ENCODE measurements at places on chromosomes 16 and 17.

- DNase-seq, result peak; percentile 46
Measured at GRCh38 chr17:17837966-17838962, 1.5 kb upstream of the SREBF1 start.

GRCh38 chr16:87002717-87003413 lies 314.3 kb downstream of the C16orf95 start:
- no peak for DNase-seq

DNA sequence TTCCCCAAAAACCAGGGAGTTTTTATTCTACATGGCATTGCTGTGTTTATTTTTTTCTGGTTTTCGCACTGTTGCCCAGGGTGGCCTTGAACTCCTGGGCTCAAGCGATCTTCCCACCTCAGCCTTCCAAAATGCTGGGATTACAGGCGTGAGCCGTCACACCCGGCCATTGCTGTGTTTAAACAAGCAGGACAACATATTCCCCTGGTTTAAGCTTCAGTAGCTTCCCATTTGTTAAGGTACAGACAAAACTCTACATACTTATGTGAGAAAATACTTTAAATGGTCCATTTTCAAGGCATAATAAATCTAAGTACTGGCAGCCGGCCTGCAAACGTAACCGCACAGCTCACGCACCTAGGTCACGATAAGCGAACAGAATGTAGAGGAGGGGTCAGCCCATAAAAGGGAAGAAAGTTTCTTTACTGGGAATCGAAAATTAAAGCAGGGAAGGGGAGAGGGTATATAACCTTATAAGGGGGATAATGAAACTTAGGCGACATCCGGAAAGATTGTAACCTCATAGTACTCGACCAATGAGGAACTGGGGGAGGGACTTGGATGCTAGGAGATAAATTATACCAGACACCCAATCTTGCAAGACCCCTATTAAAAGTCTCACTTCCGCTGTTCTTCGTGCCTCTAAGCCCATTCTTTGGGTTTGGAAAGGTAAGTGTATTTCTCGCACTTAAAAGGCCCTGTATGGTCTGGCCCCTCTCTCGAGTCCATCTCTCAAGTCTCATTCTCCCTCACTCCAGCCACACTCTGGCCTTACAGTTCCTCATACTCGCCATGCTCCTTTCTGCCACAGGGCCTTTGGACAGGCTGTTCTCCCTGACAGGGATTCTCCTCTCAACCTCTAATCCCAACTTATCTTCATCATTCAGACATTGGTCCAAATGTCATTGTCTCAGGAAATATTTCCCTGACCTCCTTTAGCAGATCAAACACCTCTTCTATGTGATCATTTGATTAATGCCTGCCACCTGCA lies 59.2 kb downstream of the TEX14 start:
- no peak for DNase-seq

DNA sequence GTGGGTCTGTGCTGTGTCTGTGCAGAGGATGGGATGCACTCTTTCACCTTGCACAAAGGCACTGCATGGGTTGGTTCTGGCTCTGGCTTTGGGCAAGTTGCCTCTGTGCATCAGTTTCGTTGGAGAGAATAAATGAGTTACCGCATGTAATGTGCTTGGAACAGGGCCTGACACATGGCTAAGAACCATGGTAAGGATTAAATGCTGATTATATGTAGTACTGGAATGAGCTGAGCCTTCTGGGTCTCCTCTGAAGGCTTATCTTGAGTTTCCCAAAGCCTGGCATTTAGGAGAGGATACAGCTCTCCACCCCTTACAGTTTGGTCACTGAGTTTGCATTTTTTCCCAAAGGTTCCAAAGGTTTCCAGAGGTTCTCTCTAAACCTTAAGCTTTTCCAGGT lies 69.1 kb downstream of the KSR1 start:
- DNase-seq, result no peak

DNA sequence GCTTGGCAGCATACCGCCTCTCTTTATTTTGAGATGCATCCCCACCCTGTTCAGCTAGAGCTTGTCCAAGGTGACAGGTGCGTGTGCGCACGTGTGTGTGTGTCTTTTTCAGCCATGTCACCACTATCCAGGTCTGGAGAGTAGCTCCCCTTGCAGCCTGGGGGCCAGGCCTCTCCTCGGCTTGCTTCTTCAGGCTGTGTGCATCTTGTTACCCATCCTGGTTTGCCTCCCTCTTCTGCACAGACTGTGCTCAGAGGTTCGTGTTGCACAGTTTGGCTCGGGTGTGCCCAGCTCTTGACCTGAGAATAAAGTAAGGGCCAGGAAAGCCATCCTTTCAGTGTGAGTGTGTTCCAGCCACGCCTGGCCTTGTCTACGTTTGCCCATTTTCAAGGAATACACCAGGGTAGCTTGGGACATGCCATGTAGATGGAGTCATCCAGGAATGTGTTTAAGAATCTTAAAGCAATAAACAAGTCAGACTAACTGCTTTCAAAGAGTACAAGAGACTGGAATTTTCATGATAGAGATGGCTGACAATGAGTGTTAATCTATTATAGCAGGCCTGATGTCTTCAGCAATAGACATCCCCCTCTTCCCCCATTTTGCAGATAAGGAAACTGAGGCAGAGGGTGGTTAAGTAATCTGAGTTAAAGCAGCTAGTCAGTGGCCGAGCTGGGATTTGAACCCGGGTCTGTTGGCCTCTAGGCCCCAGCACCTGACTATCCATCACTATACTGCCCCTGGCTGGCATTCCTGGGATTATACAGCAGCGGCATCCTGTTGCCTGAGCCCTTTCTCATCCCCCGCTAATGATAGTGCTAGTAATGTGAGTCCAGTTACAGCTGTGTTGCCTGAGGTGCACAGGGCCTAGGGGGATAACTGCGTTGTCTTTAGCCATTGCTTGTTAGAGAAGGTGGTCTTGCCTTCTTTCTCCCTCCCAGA lies 77.9 kb downstream of the KSR1 start:
- no peak for DNase-seq
